ENCODE measurements at places on chromosomes 7 and 10.

DNA sequence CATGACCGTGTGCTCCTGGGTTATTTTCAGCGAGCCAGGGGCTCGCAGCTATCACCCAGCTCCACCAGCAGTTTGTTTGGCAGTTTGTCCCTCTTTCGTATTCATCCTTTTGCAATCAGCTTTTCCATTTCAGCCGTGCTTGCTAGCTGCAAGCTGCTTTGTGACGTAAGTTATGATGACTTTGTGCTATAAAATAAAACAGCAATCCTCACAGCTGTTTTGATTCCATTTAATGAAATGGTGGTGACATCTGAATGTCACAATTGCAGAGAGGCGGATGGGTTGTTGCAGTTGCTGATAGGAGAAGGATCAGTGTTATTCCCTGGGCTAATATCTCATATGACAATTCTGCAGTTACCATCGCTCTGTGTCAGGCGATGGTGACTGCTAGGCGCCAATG is 251.7 kb downstream of the SNX10 start:
- no peak for DNase-seq

GRCh38 chr7:108637049-108637621 is 67.5 kb downstream of the DNAJB9 start:
- DNase-seq = no peak

- DNase-seq = no peak
Measured at GRCh38 chr7:223118-223800, 30.9 kb downstream of the FAM20C start.

DNA sequence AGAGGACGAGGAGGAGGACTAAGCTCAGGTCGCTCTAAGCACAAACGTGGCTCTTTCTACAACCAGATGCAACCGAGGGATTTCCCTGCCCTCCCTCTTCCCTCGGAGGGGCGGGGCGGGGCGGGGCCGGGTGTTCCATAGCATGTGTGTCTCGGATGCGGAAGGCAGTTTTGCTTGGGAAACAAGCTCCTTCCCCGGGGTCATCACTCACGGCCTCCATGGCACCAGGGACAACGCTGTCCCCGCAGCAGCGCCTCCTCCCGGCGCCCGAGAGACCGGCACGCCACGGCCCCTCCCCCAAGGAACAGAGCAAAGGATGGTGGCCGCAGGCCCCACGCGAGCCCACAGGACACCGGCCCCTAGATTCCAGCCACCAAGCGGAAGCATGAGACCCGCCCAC is 110.5 kb downstream of the PAXIP1 start:
- no peak for DNase-seq

- no peak for DNase-seq
Measured at GRCh38 chr7:26127411-26127810, 24.6 kb upstream of the NFE2L3 start.

GRCh38 chr10:8352171-8353075 is 297.9 kb downstream of the GATA3 start:
- DNase-seq = no peak

DNA sequence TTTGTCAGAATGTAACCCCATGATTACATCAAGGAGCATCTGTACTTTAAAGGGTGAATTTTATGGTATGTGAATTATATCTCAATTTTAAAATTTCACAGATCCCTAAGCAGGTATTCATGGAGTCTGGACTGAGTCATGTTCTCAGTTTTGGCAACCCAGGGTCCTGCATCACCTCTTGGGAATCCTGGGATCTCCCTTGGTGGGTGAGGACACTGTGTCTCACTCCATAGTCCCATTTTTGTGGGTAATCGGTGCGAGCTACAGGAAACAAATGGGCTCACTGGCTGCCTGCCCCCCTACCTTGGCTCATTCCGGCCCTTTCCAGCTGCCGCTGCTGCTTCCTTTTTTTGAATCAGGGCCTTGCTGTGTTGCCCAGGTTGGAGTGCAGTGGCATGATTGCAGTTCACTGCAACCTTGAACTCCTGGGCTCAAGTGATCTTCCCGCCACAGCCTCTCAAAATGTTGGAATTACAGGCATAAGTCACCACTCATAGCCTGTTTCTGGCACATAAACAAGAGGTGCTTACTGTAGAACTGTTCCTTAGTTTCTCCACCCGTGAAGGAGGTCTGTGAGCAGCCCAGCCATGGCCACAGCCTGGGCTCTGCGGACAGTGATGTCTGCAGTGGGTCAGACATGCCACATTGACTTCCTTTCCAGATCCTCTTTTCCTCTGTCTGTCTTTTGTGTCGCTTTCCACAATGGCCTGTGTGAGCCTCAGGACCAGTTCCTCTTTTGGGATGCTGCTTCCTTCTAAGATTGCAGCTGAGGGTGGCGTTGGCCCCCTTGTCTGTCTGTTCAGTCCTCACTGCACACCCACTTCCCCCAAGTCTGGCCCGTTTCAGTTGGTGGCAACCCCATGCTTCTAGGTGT is 14.5 kb downstream of the PALD1 start:
- DNase-seq = no peak

DNA sequence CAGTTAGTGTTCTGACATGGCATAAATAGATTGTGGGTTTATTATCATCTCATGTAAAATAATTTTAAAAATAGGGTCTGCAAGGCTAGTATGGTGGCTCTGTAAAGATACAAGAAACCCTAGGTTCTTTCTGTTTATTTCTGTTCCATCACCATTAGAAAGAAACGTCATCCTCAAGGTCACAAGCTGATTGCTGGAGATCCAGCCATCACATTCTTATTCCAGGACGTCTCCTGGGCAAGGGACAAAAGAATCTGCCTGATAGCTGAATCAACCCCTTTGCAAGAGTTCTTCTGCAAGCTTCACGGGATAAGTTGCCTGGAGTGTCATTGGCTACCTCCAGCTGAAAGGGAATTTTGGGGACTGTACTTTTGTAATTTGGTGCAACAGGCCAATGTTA is 184.4 kb downstream of the CAMK1D start:
- no peak for DNase-seq

DNA sequence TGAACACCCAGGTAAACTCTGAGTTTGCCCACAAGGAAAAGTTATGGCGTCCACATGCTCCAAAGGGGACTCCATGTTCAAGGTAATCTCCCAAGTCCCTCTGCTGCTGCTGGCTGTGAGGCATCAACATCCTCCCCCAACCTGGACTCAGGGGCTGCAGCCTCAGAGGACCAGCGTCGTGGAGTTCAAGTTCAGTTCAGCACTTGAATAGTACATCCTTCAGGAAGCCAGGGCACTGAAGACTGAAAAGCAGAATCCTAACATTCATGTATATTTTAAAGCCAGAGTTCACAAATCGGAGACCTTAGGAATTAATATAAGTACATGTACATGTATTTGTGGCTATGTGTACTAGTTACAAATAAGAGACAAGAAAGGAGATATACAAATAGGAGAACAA is 90.4 kb downstream of the PTPRE start:
- DNase-seq = no peak

- no peak for DNase-seq
Measured at GRCh38 chr10:25547382-25547781, 372.6 kb downstream of the GPR158 start.

DNA sequence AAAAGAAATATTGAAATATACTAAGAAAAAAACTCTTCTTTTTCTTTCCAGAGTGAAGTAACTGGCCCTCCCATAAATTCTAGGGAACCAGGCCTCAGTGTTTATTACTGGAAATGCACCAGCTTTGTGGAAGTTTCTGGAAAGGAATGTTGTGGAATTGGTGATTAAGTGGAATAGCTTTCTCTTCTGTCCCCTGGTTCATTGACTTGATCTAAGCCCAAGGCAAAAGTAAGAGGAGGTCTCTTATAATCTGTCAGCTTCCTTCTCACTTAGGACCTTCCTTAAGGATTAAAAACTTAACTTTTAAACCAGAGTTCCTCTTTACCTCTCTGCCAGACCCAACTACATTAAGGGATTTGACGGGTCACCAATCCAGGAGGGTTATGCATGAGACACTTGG is 266.2 kb downstream of the SLC25A13 start:
- no peak for DNase-seq

DNA sequence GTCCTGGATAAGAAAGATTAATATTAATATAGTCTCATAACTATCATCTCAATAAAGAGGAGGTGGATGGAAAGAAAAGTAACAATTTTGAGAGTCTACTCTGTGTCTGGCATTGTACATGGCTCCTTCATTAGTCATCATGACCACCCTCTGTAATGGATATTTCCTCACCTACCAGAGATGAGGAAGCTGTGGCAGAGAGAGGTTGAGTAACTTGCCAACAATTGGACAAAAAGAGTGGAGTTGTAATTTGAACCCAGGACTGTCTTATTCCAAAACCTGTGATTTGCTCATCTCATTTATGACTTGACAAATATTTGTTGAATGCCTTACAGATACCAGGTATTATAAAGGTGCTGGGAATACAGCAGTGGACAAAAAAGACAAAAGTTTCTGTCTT is 2.1 kb upstream of the IDE start:
- no peak for DNase-seq

- no peak for DNase-seq
Measured at GRCh38 chr7:111756687-111757178, 194.4 kb upstream of the IMMP2L start.

GRCh38 chr7:111265394-111265793 is 174.5 kb downstream of the LRRN3 start:
- no peak for DNase-seq

DNA sequence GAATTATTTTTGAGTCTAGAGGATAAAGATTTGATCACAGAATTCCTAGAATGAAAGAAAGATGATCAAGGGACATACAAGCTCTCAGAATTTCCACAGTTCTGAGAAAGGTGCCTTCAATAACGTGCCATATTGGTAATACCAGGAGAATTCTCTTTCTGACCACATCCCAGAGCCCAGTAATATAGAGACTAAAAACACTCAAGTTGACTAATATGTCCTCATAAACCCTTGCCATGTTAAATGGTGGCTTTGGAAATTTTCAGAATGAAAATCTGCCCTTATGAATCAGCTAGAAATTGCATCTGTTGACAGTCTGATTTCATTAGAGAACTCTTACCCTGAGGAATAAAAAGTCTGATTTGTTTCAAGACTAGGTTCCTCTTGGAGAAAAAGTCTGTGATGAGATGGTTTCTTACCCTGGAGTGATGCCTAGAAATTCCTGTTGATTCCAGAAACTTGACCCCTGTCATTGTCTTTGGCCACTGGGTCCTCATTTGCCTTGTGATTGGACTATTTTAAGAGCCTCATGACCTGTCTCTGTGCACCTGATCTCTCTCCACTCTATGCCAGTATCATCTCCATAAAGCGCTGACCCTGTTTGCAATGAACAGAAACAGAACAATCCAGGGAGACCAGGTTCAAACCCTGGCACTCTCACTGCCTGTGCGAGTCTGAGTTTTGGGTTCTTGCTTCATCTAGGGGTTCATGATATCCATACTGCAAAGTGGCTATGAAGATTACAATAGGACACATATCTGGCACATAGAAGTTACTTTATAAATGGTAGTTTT is 3.3 kb downstream of the IL2RA start:
- DNase-seq = no peak

GRCh38 chr7:42283553-42283952 is 46.5 kb upstream of the GLI3 start:
- DNase-seq = no peak

GRCh38 chr7:17307969-17308648 is 9.7 kb downstream of the AHR start:
- no peak for DNase-seq

GRCh38 chr7:16060502-16060901 is 360.8 kb downstream of the CRPPA start:
- no peak for DNase-seq

- no peak for DNase-seq
Measured at GRCh38 chr7:37206192-37206591, 242.5 kb downstream of the ELMO1 start.

DNA sequence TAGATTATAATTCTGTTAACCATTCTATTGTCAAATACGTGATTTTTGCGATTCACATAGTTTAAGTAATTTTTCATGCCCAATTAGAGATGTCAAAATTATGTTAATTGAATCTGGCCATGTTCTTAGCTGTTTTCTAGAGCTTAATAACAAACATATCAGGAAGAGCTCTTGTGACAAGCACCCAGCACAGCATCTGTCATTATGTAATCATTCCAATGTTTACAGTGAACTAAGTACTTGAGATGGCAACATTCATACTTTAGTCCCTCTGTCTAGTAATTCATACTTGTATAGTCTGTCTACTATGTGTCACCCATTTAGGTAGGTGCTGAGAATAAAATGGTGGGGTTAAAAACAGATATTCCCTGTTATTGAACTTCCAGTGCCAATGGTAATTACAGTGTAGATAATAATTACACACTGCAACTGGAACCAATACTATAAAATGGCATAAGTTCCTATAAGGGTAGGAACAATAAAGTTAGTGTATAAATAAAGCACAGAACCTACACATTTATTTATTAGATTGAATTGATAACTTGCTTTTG is 55.2 kb downstream of the ZEB1 start:
- no peak for DNase-seq

DNA sequence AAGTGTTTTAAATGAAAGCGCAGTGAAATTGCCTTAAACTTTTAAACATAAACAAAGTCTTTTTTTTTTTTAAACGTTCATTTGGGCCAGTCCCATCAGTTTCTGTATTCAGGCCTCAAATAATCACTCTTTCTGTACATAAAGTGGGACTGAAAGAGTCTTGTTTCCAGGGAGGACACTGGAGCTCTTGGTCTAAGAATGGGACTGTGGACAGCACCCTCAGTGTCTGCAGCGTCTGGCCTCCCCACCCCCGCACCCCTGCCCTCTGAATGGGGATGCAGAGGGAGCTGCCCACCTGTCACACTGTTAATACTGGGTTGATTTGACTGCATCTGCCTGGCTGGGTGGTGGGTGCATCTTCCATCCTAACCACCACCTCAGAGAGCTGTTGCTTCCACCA is 5.2 kb downstream of the ZNF365 start:
- DNase-seq = no peak

- DNase-seq = no peak
Measured at GRCh38 chr10:63204667-63205391, 71.7 kb downstream of the NRBF2 start.

DNA sequence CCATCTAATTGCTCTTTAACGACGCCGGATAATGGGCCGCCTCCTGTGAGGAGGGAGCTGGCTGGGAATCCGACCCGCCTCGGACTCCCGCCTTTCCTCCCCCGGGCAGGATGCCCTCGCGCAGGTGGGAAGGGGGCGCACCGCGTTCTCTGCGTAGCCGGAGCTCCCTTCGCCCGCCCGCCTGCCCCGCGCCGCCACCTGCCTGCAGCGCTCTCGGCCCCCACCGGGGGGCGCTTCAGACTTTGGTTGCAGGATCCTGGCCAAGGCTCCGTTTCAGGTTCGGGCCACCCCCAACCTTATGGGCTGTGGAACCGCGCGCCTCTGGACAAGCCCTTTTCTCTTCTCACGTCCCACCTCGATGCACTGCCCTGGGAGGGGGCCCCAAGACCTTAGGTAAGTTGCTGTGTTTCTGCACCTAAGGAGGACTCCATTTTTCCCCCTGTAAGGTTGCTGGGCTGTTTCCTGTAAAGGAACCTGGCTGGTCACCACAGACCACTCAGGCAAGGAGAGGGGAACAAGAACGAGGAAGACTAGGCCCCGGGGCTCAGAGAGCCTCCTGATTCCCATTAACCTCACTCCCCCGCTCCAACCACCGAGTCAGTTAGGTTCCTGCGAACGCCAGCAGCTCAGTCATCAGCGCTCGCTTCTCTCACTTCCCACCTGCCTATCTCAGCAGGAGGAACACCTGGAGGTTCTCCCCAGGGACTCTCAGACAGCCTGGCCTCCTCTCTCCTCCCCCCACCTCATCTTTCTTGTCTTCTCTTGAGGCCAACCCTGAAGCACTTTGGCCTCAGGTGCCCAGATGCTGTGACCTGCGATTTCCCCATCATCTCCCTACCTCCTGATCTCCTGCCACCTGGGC is 11.3 kb upstream of the KAZALD1 start:
- peak; percentile 51 for DNase-seq
